Activated CD8-positive, alpha-beta memory T cell treated with anti-CD3 and anti-CD28 coated beads for 48 hours (primary cell): ENCODE measurements at places on chromosomes 12 and 14.

GRCh38 chr14:99605299-99605961 is 1.4 kb upstream of the CCDC85C start:
- peak; percentile 24 for DNase-seq

DNA sequence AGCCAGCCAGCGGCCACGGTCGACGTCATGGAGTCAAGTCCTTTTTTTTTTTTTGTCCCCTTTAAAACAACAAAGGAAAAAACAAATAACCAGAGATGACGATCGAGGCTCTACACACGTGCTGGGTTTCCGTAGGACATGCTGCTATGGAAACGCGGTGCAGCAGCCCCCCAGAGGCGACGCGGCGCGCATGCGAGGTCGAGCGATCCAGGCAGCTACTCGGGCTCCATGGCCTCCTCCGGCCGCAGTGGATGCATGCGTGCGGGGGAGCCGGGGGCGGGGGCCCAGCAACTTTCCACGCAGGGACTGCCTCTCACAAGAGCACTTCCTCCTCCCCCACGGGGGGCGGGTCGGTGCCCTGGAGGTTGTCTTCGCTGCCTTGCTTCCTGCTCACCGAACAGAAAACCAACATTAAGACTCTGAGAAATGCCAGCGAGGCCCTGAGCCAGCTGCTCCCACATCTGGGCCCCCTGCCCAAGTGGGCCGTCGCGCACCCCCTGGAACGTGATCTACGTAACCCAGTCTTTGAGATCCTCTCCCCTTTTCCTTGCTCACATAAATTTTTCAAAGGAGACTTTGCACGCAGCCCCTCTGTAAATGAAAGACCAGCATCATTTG is 30.7 kb downstream of the P2RX4 start:
- DNase-seq = peak; percentile 44

- no peak for DNase-seq
These were observed 25.1 kb downstream of the STX2 start for GRCh38 chr12:130813949-130814348.

DNA sequence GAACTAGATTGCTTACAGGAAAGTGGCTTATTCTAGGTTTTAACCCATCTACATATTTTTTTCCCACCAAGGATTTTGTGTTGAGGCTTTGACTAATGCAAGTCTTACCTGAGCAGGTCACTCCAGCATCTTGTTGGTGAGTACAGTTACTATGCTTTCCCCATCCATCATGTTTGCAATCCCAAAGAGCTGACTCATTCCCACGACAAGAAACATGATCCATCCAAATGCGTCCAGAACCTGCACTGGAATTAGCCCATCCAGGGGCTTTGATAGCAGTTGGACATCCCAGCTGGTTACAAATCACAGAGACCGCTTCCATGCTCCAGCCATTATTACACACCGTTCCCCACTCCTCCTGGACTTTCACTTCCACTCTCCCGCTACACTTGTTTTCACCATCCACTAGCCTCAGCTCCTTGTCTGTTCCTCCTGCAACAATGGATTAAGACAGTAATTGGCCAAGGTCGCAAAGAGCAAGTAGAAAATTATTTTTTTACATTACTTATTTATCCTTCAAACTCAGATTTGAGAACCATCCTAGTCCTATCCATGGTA is 2.5 kb downstream of the CD163 start:
- DNase-seq = no peak

GRCh38 chr12:92457458-92458180 is 245.2 kb upstream of the PLEKHG7 start:
- DNase-seq = no peak

DNA sequence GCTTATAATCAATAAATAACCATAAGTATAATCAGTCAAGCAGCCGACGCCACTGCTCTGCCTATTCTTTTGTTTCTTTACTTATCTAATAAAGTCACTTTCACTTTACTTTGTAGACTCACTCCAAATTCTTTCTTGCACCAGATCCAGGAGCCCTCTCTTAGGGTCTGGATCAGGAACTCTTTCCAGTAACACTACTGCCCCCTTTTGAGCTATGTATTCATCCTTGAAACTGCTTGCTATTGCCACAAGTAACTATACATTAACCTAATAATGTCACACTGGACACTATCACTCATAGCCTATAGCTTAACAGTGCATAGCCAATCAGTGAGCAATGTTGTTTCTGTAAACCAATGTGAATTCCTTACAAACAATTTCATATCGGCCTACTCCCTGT is 2.8 kb upstream of the NID2 start:
- DNase-seq = no peak

DNA sequence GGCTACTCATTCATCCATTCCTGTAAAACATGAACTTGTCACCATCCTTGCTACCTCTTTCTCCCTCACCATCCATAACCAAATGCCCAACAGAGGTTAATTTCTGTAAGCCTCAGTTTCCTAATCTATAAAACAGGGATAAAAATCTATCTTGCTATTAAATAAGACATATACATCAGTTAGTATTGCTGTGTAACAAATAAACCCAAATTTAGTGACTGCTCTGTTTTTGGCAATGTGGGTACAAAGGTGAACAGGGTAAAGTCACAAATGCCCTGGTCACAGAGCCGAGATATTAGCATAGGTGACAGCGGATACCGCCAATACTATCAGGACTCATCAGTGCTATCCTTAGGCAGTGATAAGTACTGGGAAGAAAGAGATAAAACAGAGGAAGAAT is 3.6 kb upstream of the FBXO21 start:
- DNase-seq = no peak

GRCh38 chr12:91074154-91074709 is 16.4 kb upstream of the KERA start:
- no peak for DNase-seq

DNA sequence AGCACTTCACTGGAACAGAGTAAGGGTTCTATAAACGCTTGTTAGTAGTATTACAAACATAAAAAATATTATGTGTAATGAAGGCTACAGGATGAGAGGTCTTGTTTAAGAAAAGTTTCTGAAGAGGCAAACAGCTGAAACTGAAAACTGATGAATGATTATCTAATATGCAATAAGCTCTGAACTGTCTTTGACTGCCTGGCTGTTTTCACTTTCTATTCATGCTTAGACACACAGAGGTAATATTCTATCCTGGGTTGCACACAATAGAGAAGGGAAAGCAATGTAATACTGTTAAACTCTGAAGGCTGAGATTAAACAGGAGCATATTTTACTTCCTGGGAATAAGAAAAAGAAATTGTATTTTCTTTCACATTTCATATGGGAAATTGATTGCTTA is 251.3 kb downstream of the ALX1 start:
- DNase-seq = no peak
